Fibroblast of skin of right biceps (primary cell): ENCODE measurements at places on chromosomes 4 and X.
A peak's percentile ranks its signal among the peaks of the same experiment; 100 is the strongest.

GRCh38 chrX:4935846-4936245 is 1222.4 kb upstream of the PRKX start:
- no peak for DNase-seq

GRCh38 chr4:141730805-141731204 is 94.4 kb downstream of the IL15 start:
- peak; percentile 35 for DNase-seq

- DNase-seq = no peak
These were observed 63.4 kb upstream of the KLF3 start for GRCh38 chr4:38600575-38600974.

DNA sequence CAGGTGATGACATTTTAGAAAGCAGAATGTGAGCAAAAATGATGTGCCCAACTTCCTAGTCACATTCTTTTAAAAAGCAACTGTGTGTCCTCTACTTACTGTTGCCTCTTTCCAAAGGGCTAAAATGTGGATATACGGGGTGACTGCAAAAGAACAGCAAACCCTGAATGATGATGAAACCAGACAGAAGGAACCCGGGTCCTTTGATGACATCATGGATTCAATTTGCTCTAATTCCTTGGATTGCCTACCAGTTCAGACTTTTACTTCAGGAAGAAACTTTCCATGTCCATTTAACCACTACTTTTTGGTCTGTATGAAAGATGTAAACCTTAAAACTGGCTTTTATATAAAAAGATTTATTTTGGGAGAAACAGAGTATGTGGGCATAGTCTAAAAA is 190.9 kb upstream of the MAB21L2 start:
- no peak for DNase-seq

- no peak for DNase-seq
These were observed 1.0 kb upstream of the DCK start for GRCh38 chr4:70992391-70992881.

- DNase-seq = no peak
These were observed 8.7 kb downstream of the RHOH start for GRCh38 chr4:40205259-40206198.

DNA sequence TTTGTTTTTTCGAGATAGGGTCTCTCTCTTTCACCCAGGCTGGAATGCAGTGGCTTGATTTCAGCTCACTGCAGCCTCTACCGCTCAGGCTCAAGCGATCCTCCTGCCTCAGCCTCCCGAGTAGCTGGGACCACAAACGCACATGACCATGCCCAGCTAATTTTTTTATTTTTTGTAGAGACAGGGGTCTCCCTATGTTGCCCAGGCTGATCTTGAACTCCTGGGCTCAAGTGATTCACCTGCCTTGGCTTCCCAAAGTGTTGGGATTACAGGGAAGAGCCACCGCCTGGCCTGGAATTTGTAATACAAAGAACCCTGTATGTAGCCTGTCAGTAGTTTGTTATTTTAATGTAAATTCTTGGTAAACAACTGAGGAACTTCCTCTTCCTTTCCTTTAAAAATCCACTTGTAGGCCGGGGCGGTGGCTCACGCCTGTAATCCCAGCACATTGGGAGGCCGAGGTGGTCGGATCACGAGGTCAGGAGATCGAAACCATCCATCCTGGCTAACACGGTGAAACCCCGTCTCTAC is 119.5 kb downstream of the PHKA2 start:
- DNase-seq = no peak

GRCh38 chr4:149264093-149264733 is 551.4 kb downstream of the IQCM start:
- peak; percentile 60 for DNase-seq

GRCh38 chrX:39204945-39205344 is 403.7 kb downstream of the MID1IP1 start:
- DNase-seq = no peak

DNA sequence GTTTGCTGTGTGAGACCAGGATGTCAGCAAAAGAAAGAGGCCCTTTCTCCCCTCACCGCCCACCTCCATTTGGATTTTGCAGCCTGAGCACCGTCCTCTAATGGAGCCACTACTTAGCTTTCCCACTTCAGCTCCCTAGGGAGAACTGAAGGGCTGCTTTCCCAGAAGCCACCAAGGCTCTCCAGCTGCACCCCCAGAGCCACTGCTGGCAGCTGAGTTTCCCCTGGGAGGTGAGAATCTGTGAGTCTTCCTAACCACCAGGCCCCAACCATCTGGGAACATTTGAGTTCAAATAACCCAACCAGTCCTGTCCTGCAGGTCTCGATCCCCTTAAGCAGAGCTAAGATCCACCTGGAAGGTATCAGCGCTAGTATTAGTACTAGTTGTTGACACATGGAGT is 173.1 kb upstream of the USP9X start:
- DNase-seq = no peak

DNA sequence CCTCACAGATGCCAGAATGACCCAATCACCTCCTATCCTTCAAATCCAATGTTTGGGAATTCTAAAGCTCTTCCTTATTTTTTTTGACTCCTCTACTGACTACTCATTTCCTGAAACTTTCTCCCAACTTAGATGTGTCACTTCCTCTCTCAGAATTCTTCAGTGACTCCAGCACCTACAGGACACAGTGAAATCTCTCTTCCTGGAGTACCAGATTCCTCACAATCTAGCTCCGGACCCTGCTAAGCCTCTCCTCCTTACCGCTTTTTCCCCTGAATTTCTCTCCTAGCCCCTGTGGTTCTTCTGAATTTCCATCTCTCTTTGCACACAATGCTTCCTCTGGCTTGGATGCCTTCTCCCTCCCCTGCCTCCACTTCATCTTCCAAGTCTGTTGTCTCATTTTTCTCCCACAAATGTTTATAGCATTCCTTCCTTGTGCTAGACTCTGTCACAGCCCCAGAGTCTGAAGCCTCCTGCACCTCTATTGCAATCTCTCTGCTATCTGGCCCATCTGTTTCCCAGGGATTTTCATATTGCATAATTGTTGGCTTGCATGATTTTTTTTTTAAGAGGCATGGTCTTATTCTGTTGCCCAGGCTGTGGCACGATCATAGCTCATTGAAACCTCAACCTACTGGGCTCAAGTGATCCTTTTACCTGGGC is 80.1 kb downstream of the ANAPC4 start:
- DNase-seq = peak; percentile 79

- DNase-seq = no peak
These were observed 1928.2 kb upstream of the TENM3 start for GRCh38 chr4:180314972-180315371.

DNA sequence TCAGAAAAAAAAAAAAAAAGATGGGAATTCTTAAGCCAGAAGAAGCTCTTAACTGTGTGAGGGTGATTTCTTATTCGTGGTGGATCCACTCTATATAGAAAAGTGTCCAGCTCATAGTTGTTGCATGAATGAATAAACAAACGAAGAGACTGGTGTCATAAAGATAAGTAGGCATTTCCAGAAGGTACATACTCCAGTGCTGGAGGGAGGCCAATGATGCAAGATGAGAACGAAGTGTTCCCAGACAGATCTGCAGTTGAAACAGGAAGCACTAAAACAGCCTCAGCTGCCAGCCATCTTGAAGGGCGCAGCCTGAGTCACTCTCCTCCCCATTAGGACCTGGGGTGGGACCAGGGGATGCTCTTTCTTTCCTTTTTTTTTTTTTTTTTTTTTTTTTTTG is 47.4 kb upstream of the HOPX start:
- peak; percentile 86 for DNase-seq

DNA sequence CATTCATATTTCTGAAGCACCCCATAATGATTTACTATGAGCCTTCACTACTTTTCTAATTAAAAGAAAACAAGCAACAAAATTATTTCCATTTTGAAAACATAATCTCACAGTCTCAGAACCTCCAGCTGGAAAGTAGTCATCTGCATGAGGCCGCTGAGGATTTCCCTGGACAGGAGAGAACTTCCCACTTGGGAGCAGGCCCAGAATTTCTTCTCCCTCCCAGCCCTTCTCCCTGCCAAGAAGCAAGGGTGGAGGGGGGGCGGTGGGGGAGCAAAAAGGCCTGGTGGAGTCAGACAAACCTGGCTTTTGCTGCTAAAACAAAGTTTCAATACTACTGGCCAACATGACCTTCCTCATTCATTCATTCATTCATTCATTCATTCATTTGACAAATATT is 167.3 kb downstream of the PJA1 start:
- peak; percentile 75 for DNase-seq

GRCh38 chr4:20916106-20916505 is 215.8 kb downstream of the PACRGL start:
- DNase-seq = no peak

DNA sequence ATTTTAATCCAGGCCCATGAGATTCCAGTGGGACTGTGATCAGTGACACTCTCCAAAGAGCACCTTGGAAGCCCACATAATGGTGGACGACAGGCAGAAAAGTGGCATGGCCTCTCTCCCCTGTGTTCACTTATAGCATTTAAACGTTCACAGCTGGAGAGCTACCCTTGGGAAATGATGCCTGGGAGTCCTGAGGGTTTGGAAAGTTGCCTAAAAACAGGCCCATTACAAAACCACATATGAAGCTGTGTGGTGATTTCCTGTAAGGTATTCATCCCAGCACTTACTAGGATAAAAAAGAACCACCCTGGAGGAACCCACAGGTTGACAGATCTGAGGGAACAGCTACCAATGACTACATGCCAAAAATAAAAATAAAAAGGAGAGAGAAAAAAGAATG is 193.2 kb downstream of the RASL11B start:
- peak; percentile 91 for DNase-seq

- DNase-seq = no peak
These were observed 78.9 kb downstream of the FAT1 start for GRCh38 chr4:186644737-186645261.

- no peak for DNase-seq
These were observed 212.6 kb upstream of the JADE1 start for GRCh38 chr4:128596853-128597252.

GRCh38 chrX:32525234-32525633 is 686.1 kb downstream of the DMD start:
- no peak for DNase-seq

- DNase-seq = no peak
These were observed 69.9 kb upstream of the CAMK2D start for GRCh38 chr4:113831457-113831856.

DNA sequence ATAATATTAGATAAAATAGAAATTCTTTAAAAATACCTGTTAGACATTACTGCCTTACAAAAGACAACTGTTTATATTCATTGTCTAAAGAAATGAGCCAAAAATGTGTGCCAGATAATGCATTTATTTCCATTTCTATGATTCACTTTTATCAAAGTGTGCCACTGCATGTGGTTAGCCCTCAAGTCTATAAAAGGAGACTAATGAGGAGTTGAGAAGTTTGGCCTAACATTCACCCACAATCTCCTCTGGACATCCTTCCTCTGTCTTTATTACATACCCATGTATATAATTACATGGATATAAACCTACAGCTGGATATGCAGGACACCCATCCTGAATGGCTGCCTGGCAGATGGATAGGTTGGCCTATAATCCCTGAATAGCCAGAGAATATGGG is 42.6 kb upstream of the PDE5A start:
- DNase-seq = no peak

DNA sequence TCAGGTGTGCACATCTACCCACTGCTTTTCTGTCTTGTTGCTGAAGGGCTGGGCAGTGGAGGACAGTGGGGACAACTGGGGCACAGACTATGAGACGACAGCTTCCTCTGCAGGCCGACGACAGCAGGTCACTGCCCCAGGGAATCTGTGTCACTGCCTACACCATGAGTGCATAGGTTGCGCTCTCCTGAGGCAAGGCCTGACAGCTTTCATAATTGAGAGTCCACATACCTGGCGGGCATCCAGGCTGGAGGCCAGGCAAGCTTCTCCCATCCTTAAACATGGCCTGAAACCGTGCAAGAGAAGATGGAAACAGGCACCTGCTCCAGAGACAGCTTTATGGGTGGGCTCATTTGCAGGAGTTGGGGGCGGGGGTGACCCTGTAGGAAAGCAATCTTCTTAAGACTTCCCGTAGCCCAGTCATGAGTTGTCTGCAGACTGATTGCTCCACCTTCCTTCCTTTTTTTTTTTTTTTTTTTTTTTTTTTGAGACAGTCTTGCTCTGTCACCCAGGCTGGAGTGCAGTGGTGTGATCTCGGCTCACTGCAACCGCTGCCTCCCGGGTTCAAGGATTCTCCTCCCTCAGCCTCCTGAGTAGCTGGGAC is 2.9 kb downstream of the ANOS1 start:
- no peak for DNase-seq

- peak; percentile 66 for DNase-seq
These were observed 106.6 kb upstream of the ATP6AP2 start for GRCh38 chrX:40474205-40474626.

DNA sequence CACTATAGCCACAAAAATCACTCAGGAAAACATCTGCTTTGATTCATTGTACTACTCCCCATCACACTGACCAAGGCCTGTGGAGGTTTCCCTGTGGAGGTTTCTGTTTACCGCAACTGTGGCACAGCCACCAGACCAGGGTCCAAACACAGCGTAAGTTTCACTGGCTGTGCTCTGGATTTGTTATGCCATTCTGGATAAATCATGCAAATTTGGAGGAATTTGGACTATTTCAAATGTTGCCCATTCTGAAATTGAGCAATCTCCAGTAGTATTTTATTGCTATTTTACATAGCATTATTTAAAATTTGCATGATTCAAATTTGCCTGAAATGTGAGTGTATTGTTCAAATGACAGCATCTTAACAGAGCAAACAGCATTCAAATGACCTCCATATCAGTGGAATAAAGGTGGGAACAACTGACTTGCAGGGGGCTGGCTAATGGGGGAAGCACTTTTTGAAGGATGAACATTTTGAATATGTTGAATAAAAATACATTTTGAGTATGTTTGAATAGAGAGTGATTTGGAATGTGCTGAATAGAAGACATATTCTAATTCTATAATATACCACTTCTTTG is 66.1 kb upstream of the ACSL1 start:
- DNase-seq = no peak

DNA sequence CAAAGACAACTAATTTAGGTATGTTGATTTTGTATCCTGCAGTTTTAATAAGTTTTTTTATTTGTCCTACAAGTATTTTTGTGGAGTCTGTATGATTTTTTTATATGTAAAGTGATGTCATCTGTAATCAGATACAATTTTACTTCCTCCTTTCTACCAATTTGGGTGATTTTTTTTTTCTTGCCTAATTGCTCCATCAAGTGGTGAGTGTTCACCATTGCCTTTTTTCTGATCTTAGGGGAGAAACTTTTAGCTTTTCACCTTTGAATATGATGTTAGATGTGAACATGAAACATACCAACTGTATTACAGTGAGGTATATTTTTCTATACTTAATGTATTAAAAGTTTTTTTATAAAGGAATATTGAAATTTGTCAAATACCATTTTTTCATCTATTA is 362.3 kb downstream of the PABPC4L start:
- peak; percentile 3 for DNase-seq

- peak; percentile 15 for DNase-seq
These were observed 1573.5 kb upstream of the TENM3 start for GRCh38 chr4:180669680-180670079.
